ENCODE measurements at places on chromosomes 6 and 20. TPM values are rescaled to one million over a fixed set of nuclear protein-coding genes. Genes with fewer than 3 reads are reported as not detected.

ACSS1 gene
- total RNA-seq, result 34.5 TPM

ABCC10 gene
- 52.1 TPM for total RNA-seq

SCUBE3 gene
- not detected for total RNA-seq

SRSF12 gene
- not detected for total RNA-seq

FNDC1 gene
- total RNA-seq, result not detected

SLPI gene
- total RNA-seq, result not detected

CNBD2 gene
- 4.0 TPM for total RNA-seq

Measured in T-helper 2 cell treated with Interferon-gamma antibody and Interleukin-4, amounts not matched to agents 100 ng/mL and 5 ng/mL, for 36 hours (primary cell).